Endothelial cell of umbilical vein (primary cell): ENCODE measurements at places on chromosomes 1 and 21. TPM values are rescaled to one million over a fixed set of nuclear protein-coding genes. Genes with fewer than 3 reads are reported as not detected.
A peak's percentile ranks its signal among the peaks of the same experiment; 100 is the strongest.

GRCh38 chr21:42258150-42258884, 39.4 kb downstream of the ABCG1 start:
- no peak overlapping the region for H3K27ac ChIP-seq
- peak; percentile 49 for DNase-seq
- no peak overlapping the region for H3K4me3 ChIP-seq
- H3K27me3 ChIP-seq: no peaks in the 10 kb centered on the region
- H3K4me1 ChIP-seq: peaks cover 13% of the 10 kb centered on the region

DNA sequence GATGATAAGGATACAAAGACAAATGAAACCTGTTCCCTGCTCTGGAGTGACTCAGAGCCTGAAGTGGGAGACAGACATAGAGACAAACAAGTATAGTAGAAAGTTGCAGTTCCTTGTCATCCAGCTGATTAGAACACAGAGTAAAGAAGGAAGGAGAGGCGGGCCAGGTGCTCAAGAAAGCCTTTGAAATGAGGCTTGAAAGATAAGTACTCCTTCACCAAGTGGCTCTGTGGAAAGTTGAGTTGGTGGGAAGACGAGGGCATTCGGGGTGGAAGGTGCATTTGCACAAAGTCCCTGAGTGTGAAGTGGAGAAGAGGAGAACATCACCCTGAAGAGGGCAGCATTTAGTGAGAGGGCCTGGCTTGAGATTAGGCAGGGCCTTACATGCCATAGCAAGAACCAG, 17.0 kb downstream of the MARK1 start:
- H3K36me3 ChIP-seq: no peaks in the 10 kb centered on the region
- H3K27ac ChIP-seq: no peak overlapping the region
- DNase-seq: peak; percentile 28
- no peaks in the 10 kb centered on the region for H3K4me1 ChIP-seq
- no peak overlapping the region for H3K4me3 ChIP-seq
- no peaks in the 10 kb centered on the region for H3K27me3 ChIP-seq

DNA sequence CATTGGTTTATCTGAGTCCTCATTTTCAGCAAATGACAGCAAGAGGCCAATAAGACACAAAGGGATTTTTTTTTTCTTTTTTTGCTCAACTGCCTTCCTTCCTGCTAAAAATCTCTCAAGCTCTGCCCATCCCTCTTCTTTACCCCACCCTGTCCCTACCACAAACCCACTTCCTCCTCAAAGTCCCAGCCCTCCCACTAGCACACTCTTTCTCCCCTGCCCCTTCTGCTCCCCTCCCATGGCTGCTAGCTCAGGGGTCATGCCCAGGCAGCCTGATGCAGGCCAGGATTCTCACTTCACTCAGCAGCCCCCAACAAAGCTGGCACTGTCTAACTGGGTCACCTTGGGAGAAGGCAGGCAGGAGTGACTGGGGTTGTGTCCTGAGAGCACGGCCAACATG, 28.8 kb upstream of the PPP2R5A start:
- no peak for DNase-seq
- no peaks in the 10 kb centered on the region for H3K4me1 ChIP-seq
- no peaks in the 10 kb centered on the region for H3K27me3 ChIP-seq
- H3K4me3 ChIP-seq: no peak overlapping the region
- H3K36me3 ChIP-seq: no peaks in the 10 kb centered on the region

DNA sequence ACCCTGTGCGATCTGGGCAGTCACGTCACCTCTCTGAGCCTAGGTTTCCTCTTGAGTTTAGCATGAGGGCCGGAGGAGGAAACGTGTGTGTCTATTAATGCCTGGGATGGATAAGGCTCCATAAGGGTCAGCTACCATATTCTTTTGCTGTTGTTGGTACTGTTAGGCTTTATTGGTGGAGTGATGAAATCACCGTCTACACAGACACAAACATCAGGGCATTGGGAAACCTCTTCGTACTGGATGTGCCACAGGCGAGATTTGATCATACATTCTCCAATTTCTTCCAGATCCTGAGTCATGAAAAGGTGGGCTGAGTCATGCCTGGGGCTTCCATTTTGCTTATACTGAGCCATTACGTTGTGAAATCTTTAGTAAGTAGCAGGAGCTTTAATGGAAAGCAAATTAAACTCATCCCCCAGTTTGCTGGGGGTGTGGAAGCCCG, 24.9 kb upstream of the GRHL3 start:
- peak overlapping the region; percentile 0 for H3K27ac ChIP-seq
- peaks cover 18% of the 10 kb centered on the region for H3K4me1 ChIP-seq
- H3K4me3 ChIP-seq: no peak overlapping the region
- H3K27me3 ChIP-seq: peaks cover 6% of the 10 kb centered on the region
- DNase-seq: peak; percentile 65
- no peaks in the 10 kb centered on the region for H3K36me3 ChIP-seq

DNA sequence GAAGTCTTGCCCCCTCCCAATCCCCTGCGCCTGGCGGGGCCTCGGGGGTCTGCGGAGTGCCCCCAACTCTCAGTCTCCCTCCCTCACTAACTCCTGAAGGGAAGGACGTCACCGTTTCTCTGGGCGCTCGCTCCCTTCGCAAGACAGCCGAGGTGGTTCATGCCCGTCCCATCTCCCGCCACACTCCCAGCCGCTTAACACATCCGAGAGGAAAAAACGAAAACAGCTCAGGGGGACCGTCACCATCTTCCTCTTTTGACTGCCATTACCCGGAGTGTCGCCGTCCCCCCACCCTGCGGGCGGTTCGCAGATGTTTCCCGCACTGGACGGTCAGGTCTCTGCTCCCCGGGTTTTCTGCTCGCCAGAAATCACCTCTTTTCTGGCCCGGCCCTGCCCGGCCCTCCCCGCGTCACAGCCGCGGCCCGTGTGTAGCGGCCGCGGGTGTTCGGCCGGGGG, 532 bp downstream of the ERO1B start:
- no peaks in the 10 kb centered on the region for H3K36me3 ChIP-seq
- peak overlapping the region; percentile 65 for H3K4me3 ChIP-seq
- DNase-seq: peak; percentile 39
- H3K27me3 ChIP-seq: peaks cover 22% of the 10 kb centered on the region
- H3K4me1 ChIP-seq: peaks cover 3% of the 10 kb centered on the region
- H3K27ac ChIP-seq: no peak overlapping the region

The PGM1 gene
- polyA plus RNA-seq: 7.3 and 9.3 TPM in 2 replicates

The FABP3 gene
- polyA plus RNA-seq: 1.8 and 2.6 TPM in 2 replicates

DNA sequence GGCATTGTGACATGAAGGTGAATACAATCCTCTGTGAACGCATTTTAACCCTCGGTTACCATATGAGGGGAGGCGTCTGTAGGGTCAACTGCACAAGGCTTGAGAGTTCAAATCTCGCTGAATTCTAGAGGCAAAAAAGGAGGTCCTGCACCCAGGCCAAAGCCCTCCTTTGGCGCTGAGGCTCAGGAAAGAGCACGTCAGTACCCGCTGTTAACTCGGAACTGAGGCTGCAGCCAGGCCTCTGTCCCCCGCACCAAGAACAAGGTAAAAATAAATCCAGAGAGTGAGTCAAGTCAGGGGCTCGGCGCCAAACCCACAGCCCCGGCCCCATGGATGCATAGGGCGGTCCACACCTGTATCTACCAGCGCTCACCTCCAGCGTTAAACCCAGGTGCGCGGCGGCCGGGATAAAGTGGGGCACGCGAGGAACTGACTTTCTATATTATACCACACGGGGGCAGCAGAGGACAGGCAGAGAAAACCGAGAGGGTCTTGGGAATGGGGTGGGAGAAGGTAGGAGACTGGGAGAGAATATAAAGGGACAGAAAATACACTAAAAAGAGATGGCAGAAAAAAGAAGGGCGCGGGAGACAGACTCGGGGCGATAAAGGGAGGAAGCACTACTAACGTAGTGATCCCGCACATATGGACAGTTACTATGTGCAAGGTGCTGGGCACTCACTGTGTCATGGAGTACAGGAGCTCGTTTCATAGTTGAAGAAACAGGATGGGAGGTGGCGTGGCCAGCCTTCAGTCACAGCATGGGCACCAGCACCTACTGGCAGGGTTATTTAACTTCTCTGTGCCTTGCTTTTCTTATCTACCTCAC, 54.9 kb downstream of the DMRTA2 start:
- peak; percentile 26 for DNase-seq
- H3K36me3 ChIP-seq: no peaks in the 10 kb centered on the region
- H3K27ac ChIP-seq: no peak overlapping the region
- H3K27me3 ChIP-seq: peaks cover 11% of the 10 kb centered on the region
- H3K4me1 ChIP-seq: no peaks in the 10 kb centered on the region

DNA sequence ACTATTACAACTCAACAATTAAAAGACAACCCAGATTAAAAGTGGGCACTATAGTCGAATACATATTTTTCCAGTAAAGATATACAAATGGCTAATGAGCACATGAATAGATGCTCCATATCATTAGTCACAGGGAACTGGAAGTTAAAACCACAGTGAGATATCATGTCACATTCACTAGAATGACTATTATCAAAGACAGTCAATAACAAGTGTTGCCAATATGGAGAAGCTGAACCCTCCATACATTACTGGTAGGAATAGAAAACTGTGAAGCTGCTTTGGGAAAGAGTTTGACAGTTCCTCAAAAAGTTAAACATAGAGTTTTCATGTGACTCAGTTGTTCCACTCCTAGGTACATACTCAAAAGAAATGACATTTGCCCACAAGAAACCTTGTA, 30.6 kb upstream of the MRPS6 start:
- no peak overlapping the region for H3K4me3 ChIP-seq
- no peaks in the 10 kb centered on the region for H3K36me3 ChIP-seq
- no peak for DNase-seq
- peaks cover 21% of the 10 kb centered on the region for H3K27me3 ChIP-seq
- H3K27ac ChIP-seq: no peak overlapping the region
- H3K4me1 ChIP-seq: no peaks in the 10 kb centered on the region

- no peak for DNase-seq
- no peak overlapping the region for H3K27ac ChIP-seq
- no peaks in the 10 kb centered on the region for H3K27me3 ChIP-seq
- no peaks in the 10 kb centered on the region for H3K36me3 ChIP-seq
- no peaks in the 10 kb centered on the region for H3K4me1 ChIP-seq
These were observed 7.5 kb downstream of the CLCNKA start for GRCh38 chr1:16029288-16029687.

The ERICH3 gene
- polyA plus RNA-seq: not detected in 2 replicates

The CD53 gene
- polyA plus RNA-seq: 0.35 TPM in 1 of 2 replicates, not detected in the other

DNA sequence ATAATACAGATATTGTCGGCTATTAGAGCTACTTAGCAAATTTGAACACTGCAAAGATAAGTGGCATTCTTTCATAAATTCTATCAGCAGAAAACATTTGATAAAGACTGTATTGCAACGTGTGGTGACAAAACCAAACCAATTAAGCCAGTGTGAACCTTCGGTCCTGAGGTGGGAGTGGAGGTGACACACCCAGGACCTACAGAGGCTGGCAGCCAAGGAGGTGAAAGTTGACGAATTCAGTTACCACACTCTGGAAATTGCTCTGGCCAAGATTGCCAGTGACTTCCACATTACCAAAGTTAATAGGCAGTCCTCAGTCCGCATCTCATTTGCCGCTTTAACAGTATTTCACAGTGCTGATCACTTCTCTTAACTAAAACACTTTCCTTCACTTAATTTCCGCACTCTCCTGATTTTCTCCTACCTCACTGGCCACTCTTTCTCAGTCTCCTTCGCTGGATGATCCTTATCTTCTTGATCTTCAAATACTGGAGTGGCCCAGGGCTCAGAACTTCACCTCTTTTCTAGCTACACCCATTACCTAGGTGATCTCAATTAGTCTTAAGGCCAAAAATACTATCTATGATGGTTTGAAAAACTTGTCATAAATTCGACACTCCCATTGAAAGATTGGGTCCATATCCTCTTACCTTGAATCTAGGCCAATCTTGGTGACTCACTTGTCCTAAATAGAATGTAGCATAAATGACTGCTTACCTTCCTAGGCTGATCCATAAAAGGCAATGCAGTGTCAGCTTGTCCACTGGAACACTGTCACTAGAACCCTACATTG, 5.1 kb upstream of the CDC42BPA start:
- H3K36me3 ChIP-seq: no peaks in the 10 kb centered on the region
- H3K4me3 ChIP-seq: no peak overlapping the region
- DNase-seq: no peak

- DNase-seq: no peak
- H3K27me3 ChIP-seq: no peaks in the 10 kb centered on the region
- no peak overlapping the region for H3K4me3 ChIP-seq
- no peaks in the 10 kb centered on the region for H3K4me1 ChIP-seq
These were observed 208.7 kb downstream of the SIPA1L2 start for GRCh38 chr1:232421143-232421796.

The KRTAP6-3 gene
- not detected in 2 replicates for polyA plus RNA-seq

The SYT11 gene
- 27.6 and 28.2 TPM in 2 replicates for polyA plus RNA-seq

- H3K27ac ChIP-seq: no peak overlapping the region
- H3K36me3 ChIP-seq: no peaks in the 10 kb centered on the region
- H3K27me3 ChIP-seq: no peaks in the 10 kb centered on the region
- DNase-seq: no peak
These were observed 6.5 kb upstream of the BACE2 start for GRCh38 chr21:41161428-41161827.

DNA sequence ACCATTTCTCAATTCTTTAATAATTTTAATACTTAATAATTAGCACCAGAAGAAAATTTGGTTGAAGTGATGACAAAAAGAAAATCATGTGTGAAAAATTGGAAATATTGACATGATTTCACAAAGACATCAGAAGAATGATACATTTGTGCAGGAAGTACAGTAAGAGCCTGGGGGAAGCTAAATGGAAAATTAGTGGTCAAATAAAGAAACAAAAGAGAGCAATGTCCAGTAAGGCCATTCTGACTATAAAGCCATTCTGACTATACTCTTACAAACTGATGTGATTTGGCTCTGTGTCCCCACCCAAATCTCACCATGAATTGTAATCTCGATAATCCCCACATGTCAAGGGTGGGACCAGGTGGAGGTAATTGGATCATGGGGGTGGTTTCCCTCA, 48.6 kb upstream of the KCNE1 start:
- no peaks in the 10 kb centered on the region for H3K4me1 ChIP-seq
- no peaks in the 10 kb centered on the region for H3K36me3 ChIP-seq
- no peak for DNase-seq
- H3K27ac ChIP-seq: no peak overlapping the region
- H3K27me3 ChIP-seq: no peaks in the 10 kb centered on the region

The RGS8 gene
- polyA plus RNA-seq: not detected in 2 replicates

DNA sequence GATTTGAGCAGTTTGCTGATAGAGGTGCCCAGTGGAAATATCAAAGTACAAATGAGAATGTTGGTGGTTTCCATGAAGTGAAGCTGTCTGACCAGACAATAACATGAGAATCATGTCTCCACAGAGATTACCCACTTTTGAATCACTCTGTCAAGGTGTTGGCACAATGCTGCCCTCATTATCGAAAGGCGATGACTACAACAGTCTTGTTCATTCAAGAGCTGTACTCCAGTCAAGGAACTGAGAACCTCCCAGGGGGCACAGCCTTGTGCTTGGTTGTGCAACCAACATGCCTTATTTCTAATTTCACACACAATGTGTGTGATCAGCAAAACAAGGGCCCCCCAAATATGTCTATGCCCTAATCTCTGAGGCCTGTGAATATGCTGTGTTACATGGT, 35.7 kb downstream of the ETS2 start:
- no peak overlapping the region for H3K4me3 ChIP-seq
- H3K27ac ChIP-seq: no peak overlapping the region
- H3K27me3 ChIP-seq: no peaks in the 10 kb centered on the region
- no peak for DNase-seq
- H3K36me3 ChIP-seq: no peaks in the 10 kb centered on the region

- no peaks in the 10 kb centered on the region for H3K27me3 ChIP-seq
- H3K27ac ChIP-seq: no peak overlapping the region
- no peaks in the 10 kb centered on the region for H3K36me3 ChIP-seq
- DNase-seq: no peak
- no peak overlapping the region for H3K4me3 ChIP-seq
These were observed 15.4 kb upstream of the PTTG1IP start for GRCh38 chr21:44888581-44889550.

The DIO1 gene
- polyA plus RNA-seq: not detected in 2 replicates

GRCh38 chr1:89767618-89768017, 53.2 kb upstream of the LRRC8D start:
- H3K36me3 ChIP-seq: no peaks in the 10 kb centered on the region
- peaks cover 6% of the 10 kb centered on the region for H3K27me3 ChIP-seq
- DNase-seq: no peak
- H3K4me3 ChIP-seq: no peak overlapping the region
- H3K4me1 ChIP-seq: peaks cover 8% of the 10 kb centered on the region
